NT2/D1 (cell line): ENCODE measurements at places on chromosomes 12 and 14.

- no peak for DNase-seq
Observed at GRCh38 chr12:131230340-131231031, 276.8 kb downstream of the ADGRD1 start.

DNA sequence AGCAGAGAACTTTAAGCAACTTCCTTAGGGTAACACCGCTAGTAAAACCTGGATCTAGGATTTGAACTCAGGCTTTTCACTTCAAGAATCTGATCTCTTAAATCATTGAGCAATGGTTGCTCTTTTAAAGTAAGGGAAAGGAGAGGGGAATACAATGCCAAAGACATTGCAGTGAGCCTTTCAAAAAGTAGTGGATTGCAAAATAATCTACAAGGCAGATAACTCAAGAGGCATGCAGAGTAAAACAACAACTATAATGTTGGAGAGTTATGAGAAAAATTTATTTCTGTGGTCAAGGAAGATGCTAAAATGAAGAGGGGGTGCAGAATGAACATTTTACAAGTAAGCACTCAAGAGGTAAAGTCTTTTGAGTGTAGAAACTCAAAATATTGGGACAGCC, 432.6 kb downstream of the C12orf50 start:
- DNase-seq: no peak

DNA sequence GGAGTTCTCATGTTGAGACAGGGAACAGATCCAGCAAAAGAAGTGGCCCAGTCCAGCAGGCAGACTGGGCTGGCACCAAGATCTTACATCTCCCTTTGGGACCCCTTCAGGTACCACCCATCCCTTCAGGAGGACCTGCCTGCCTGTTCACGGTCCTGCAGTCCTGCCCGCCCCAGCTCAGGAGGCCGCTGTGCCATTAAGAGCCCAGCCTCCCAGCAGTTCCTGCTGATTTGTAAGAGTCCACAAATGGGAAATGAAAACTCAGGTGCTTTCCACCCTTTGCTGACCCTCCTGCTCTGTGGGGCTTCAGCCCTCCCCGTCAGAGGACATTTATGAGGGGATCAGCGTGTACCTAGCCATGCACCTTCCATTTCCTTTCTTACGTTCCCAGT, 39.5 kb downstream of the C14orf132 start:
- DNase-seq: no peak

GRCh38 chr12:107122452-107122958, 29.2 kb upstream of the CRY1 start:
- DNase-seq: no peak

DNA sequence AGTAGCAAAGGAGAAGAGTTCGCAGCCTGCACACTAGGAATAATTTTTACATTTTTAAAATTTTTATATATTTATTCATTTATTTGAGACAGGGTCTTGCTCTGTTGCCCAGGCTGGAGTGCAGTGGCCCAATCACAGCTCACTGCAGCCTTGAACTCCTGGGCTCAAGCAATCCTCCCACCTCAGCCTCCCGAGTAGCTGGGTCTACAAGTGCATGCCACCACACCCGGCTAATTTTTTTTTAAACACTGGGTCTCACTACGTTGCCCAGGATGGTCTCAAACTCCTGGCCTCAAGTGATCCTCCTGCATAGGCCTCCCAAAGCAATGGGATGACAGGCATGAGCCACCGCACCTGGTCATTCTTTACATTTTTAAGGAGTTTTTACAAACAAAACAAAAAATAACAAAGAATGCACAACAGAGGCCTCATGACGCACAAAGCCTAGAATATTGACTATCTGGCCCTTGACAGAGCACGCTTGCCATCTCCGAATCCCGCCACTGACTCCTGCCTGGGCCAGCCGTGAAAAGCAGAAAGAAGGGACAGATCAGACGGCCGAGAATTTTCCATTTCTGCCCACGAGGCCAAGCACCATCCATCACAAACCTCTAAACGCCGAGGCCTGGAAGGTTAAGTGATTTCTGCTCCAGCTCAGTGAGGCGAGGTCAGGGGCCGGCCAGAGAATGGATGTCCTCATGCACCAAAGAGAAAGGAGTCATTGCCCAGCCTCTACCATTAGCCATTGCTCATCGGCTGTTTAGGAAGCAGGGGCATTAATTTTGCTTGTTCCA, 120.0 kb downstream of the SCARB1 start:
- no peak for DNase-seq

DNA sequence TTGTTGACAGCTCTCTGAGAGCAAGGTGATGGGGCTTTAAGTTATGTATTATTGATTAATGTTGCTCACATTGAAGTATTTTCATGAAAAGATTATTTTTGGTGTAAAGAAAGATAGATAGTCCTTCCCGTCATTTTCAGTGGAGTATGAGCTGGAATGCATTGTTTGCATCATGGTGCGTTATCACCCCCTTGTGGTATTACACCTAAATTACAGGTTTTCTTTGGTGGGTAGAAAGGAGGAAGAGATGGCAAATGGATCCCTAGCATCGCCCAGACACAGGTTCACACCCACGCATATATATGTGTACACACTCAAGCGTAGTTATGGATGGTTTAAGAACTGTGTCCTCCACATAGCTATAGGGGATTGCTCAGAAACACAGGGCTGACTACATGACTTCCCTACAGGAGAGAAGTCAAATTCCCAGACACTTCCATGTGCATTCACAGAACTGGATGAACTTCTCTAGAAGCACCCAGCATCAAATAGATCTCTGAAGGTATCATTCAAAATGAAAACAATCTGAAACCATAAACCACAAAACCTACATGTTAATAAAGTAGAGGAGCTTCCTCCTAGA, 14.4 kb upstream of the SERPINA10 start:
- DNase-seq: peak; percentile 18

GRCh38 chr12:27277846-27278260, 33.8 kb downstream of the STK38L start:
- no peak for DNase-seq

- DNase-seq: no peak
Observed at GRCh38 chr12:6639151-6639801, 3.5 kb upstream of the LPAR5 start.

DNA sequence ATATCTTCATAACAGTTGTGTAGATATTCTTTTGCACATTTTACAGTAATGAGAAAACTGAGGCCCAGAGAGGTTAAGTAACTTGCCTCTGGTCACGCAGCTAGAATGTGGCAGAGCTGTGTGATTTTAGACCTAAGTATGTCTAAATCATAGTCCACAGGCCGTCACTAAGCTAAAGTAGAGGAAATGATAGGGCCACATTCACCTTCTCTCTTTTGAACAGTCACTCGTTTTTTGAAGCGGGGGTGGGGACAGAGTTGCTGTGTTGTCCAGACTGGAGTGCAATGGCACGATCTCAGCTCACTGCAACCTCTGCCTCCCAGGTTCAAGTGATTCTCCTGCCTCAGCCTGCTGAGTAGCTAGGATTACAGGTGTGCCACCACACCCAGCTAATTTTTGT, 68.5 kb downstream of the RASSF3 start:
- DNase-seq: no peak

DNA sequence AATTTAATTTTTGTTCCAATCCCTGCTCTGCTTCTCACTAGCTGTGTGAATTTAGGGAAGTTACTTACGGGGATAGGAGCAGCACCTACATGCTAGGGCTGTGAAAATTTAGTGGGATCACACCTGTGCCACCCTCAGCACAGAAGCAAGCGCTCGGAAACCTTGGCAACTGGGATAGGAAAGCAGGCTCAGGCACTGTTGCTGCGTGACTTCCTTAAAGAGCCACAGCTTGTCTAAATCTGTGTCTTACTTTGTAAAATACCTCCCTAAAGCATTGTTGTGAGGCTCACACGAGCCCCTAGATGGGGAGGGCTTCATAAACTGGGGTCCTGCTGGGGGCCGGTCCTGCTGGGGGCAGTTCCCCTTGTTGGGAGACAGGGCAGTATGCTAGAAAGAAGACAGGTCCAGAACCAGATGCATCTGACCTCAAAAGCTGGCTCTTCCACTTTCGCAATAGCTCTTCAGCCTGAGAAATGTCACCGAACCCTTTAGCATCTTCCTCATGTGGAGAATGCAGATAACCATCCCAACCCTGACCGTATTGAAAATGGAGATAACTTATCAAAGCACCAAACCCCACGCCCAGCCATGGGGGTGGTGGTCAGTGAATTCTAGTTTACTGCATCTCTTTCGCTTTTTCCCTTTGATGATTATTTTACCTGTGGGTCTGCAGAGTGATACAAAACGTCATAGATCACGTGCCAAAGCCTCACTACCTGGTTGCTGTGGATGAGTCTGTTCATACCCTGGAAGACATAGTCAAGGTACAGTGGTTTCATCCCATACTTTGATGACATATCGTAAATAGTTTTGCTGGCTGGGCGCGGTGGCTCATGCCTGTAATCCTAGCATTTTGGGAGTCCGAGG, 54.1 kb downstream of the AK7 start:
- no peak for DNase-seq

- DNase-seq: no peak
Observed at GRCh38 chr12:13368431-13368830, 171.9 kb downstream of the EMP1 start.

GRCh38 chr12:82673698-82674097, 13.0 kb upstream of the TMTC2 start:
- DNase-seq: no peak

DNA sequence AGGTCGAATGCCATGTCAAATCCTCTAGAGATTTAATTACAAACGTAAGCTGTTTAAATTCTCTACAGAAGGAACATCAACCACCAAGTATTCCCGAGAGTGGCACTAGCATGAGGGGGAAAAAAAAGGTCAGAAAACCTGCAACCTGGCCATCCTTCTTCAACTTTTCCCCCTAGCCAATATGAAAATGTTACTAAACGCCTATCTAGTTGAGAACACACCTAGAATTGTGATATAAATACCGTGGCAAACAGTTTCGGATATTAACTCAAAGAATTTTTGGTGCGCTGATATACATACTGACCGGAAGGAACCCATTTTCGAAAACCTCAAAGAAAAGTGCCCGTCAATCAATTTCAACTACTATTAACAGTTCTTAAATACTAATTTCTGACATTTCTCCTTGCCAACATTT, 1.8 kb downstream of the HNRNPC start:
- DNase-seq: no peak

- DNase-seq: no peak
Observed at GRCh38 chr14:65472189-65472588, 59.7 kb downstream of the FUT8 start.

GRCh38 chr14:45587142-45587541, 334.1 kb upstream of the MIS18BP1 start:
- no peak for DNase-seq

- no peak for DNase-seq
Observed at GRCh38 chr12:118061011-118061872, at the start of gene WSB2. TSS of gene WSB2 (minus strand) at chr12:118061179. CDS start at chr12:118061048, 131 bp downstream.

DNA sequence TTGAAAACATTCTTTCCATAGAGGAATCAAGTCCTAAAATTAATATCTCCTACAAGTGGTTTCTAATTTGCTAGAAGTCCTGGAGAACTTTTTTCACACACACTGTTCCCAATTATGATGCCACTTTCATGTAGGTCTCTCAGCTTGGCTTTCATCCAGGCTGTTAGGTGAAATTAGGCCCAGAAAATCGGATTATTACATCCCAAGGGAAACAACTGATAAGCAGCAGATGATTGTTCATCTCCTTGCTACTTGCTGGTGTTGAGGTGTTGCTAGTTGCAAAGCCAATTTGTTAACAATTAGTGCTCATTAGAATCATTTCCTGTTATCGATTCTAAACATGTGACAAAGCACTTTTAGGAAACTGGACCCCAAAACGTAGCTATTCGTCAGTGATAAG, 248.0 kb downstream of the PDZRN4 start:
- DNase-seq: no peak

- DNase-seq: no peak
Observed at GRCh38 chr12:109885616-109886015, 5.3 kb upstream of the GLTP start.

DNA sequence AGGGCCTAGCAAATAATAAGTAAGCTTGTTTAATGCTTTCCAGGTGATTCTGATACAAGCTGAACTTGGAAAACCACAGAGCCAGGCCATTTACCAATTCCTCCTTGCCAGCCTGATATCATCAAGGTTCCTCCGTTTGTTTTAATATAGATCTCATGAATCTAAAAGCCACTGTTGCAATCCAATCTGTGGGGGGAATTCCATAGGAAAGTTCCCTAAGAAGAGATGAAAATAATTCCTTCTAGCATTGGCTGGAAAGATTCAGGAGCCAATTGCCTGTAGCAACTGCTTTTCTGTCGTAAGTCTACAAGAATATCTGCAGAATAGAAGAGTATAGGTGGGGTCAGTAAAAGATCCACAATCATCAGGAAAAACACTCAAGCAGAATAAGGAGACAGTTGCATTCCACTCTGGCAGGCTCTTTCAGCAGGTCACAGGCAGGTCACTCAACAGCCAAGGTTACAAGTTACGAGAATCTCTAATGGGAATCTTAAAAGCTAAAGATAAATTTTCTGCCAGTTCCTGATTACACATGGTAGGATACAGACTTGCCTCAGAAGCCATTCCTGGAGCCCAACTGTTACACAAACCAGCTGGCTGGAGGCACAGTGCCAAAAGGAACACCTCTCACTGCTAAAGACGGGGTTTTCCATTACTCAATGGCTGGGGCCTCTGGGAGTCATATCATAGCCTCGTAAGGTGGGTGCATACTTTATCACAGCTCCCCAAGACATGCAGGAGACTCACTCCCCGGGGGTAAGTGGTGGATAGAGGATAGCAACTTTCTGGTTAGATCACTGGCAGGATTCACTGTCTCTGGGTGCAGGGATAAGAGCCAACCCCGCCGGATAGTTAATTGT, 43.6 kb downstream of the FGD6 start:
- no peak for DNase-seq

- DNase-seq: no peak
Observed at GRCh38 chr12:82408844-82409243, 50.5 kb downstream of the METTL25 start.

- no peak for DNase-seq
Observed at GRCh38 chr12:110874781-110875180, 28.0 kb downstream of the CCDC63 start.
